ENCODE measurements at places on chromosomes 16 and 17.

DNA sequence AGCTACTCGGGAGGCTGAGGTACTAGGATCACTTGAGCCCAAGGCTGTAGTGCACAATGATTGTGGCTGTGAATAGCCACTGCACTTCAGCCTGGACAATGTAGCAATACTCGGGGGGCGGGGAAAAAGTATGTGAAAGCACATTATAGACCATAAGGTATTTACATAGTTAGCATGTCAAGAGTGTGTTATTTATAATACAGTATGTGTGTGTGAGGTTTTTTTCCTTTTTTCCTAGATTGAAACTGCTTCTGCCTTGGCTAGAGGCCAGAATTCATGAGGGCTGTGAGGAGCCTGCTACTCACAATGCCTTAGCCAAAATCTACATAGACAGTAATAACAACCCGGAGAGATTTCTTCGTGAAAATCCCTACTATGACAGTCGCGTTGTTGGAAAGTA, 30.5 kb downstream of the PTRH2 start:
- DNase-seq, result peak; percentile 32

DNA sequence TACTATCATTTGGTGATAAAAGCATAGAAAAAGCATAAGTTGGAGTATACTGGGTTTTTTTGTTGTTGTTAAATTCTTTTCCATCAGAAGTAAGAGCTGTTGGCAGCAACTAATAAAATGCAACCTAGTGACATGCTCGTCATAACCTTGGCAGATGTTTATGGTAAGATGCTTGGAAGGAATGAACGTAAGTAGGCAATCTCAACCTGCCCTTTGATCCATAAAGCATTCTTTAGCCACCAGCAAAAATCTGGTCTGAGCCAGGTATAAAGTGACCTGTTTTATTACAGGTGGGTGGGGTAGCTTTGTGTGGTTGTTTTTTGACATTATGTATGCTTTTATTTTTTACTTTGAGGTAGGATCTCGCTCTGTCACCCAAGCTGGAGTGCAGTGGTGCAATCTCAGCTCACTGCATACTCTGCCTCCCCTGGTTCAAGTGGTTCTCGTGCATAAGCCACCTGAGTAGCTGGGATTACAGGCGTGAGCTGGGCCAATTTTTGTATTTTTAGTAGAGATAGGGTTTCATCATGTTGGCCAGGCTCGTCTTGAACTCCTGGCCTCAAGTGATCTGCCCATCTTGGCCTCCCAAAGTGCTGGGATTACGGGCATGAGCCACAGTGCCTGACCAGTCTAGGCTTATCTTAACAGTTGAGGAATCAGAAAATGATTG, 22.0 kb downstream of the WSB1 start:
- no peak for DNase-seq

- no peak for DNase-seq
Observed at GRCh38 chr17:81391293-81391935, 3.8 kb upstream of the BAHCC1 start.

DNA sequence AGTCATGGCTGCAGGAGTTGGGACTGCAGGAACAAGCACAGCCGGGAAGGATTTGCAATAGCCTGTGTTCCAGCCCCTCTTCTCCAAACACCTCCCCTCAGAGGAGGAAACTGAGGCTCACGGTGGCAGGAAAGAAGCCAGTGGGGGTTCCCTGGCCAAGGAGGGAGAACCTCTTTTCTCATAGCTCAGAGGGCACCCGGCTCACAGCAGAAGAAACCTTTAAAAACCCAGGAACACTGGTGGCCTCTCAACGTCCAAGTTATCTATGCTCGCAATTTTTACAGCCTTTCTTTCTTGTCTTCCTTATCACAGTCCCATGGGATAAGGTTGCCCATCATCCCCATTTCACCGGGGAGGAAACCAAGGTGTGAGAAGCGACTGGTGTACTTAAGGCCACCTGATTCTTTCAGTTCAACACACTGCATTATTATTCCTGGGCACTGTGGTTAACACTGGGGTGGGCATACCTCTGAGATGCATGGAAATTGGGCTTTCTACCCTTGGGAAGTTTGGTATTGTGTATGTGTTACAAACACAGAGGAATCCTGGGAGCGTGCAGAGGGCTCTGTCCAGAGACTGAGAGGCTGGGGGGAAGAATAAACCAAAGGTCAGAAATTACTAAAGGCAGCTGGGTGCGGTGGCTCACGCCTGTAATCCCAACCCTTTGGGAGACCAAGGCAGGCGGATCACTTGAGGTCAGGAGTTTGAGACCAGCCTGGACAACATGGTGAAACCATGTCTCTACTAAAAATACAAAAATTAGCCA, 791 bp upstream of the ZNF629 start:
- DNase-seq, result no peak

DNA sequence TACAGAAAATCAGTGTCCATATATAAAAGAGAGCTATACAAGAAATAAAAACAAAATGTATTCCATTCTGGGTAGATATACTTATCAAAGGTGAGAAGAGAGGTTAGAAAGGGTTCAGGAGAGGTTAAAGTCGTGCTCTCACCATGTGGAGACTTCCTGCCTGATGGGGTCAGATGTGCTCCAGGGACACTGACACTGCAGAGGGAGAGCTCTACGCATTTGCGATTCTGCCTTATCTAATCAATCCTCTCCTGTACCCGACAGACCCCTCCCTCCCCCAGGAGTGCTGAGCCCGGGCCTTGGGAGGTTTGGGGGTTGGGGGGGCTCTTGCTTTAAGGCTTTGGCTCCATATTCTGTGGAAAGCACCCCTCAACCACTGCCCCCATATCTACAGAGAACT, 16.6 kb upstream of the SLC5A11 start:
- DNase-seq, result no peak

DNA sequence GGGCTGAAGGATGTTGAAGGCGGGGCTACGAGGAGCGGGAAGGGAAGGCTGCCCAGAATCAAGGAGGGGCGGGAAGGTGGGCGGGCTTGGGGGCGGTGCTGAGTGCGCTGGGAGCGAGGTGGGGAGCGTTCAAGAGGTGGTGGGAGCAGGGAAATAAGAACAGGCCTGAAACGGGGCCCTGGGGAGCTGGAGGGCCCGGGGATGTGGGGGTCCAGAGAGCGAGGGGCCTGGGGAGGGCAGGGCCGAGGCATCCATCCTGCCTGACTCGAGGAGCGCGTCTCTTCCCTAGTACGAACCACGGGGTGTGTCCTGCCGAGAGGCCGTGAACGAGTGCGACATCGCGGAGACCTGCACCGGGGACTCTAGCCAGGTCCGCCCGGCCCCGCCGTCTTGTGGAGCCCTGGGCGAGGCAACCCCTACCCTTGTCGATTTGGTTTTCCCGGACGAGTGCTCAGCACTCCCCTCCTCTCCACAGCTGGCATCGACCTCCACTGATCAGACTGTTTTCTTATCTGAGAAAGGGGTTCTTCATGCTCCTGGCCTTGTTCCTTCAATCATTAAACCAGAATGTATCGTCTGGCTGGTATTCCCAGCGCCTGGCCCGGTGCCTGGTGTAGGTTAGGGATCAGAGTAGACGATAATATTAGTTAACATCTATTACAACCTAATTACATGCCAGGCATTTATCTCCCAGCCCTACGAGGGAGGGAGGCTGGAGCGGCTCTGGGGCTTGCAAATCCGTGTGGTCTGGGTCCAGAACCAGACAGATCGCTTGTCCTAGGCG, 17.2 kb downstream of the ADAM11 start:
- peak; percentile 78 for DNase-seq

DNA sequence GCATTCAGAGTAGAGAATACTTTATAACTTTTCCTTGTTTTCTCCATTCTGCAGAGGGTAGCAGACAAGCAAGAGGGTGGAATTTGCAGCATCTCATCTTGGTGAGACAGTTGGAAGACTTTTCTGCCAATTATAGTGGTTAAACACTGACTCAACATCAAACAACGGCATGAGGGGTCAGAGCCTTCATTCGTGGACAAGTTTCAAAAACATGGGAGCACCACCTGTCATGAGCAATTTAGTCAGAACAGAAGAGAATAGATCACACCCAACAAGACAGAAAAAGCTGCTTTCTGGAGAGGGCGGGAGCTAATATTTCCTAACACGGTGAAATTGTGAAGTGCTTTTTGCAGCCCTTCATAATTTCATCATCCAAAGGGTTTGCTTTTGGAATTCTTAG, 17.9 kb upstream of the ZNF652 start:
- DNase-seq, result no peak

DNA sequence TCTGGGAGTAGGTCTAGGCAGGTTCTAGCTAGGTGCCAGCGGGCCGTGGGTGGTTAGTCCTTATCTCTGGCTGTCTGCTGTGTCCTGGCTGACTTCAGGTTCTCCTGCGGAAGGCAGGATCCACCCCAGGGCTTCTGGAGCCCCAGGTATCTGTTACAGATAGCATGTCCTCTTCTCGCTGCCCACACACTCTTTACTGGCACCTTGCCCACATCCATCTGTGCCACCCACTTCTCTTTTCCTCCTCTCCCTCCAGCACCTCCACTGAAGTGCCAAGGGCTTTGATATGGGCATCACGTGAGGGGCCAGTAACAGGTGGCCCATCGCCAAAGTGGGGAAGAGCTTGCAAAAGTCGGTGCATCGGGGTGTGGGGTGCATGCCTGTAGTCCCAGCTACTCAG, 4.6 kb upstream of the MPP2 start:
- peak; percentile 9 for DNase-seq

DNA sequence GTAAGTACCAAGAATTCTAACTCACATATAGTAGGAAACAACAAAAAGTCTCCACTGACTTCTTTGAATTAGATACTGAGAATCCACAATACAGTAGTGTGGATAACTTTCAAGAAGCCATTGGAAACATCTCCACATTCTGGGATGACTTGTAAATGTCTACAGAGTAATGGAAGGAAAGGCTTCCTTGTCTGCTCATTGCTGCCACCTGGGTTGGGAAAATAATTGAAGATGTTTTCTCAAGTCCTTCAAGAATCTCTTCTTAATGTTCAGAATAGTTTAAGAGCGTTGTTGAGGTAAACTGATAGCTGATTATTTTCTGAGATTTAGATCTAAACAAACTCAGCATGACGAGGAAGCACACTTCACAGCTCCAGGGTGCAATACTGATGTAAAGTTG, 14.0 kb downstream of the CPSF4L start:
- DNase-seq, result no peak

- no peak for DNase-seq
Observed at GRCh38 chr17:81891303-81891552, 158 bp downstream of the ALYREF start.

DNA sequence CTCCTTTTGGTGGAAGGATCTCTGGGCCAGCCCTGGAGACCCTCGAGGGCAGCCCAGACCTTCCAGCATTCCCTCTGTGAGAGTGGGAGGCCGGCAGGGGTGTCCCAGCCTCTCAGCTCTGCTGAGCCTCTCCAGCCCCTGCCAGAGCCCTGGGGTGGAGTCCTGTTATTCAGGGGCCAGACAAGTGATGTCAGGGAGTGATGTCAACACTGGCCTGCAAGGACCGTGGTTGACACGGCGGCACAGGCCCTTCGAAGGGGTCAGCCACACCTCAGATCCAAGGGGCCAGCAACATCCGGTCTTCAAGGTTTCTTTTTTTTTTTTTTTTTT, 231.2 kb downstream of the KATNIP start:
- no peak for DNase-seq

- DNase-seq, result no peak
Observed at GRCh38 chr17:2709183-2709661, 2.3 kb downstream of the CLUH start.

DNA sequence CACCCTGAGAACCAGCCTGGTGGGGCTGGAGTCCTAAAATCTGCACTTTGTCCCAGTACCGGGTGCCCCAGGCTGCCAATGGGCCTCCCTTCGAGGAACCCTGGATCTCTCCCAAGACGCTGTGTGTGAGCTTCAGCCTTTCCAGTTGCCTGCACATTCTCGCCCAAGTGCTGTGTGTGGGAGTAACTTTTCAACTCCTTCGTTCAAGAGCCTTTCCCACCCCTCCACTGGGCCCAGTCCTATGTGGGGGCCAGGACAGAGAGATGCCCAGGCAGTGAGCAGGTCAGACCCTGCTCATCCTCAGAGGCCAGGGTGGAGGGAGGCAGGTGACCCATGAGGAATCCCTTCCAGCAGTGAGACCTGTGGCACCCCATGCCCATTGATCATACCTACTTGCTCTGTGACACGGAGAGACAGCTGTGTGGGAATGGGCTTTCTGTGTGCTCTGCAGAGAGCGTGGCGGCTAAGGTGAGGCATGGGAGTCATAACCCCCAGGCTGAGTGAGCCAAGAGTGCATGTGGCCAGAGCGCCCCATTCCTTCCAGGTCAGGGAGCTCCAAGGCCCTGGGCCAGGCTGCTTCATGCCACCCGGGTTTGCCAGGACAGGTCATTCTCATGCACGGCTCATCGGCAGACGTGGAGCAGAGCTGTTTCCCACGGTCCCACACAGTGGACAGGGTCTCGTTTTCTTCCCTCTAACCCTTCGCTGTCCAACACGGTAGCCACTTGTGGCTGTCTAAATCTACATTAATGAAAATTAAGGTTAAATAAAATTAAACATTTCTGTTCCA, 154.4 kb downstream of the CLEC16A start:
- no peak for DNase-seq

DNA sequence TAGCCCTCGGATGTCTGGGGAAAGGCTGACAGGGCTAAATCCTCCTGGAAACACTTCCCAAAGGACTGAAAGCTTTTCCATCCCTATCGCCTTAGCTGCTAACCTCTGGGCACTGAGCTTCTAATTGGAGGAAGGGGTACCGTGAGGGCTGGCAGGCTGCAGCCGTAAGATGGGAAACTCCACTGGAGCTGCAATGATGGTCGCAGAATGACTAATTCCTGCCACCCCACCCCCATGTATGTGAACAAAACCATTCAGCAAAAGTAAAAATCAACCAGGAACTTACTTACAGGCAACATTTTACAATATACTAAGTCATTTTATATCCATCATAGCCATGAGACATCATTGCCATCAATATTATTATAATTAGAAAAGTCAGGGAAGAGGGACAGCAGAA, 133.3 kb downstream of the ABCC12 start:
- no peak for DNase-seq

GRCh38 chr16:83098536-83098935, 471.8 kb downstream of the CDH13 start:
- no peak for DNase-seq

DNA sequence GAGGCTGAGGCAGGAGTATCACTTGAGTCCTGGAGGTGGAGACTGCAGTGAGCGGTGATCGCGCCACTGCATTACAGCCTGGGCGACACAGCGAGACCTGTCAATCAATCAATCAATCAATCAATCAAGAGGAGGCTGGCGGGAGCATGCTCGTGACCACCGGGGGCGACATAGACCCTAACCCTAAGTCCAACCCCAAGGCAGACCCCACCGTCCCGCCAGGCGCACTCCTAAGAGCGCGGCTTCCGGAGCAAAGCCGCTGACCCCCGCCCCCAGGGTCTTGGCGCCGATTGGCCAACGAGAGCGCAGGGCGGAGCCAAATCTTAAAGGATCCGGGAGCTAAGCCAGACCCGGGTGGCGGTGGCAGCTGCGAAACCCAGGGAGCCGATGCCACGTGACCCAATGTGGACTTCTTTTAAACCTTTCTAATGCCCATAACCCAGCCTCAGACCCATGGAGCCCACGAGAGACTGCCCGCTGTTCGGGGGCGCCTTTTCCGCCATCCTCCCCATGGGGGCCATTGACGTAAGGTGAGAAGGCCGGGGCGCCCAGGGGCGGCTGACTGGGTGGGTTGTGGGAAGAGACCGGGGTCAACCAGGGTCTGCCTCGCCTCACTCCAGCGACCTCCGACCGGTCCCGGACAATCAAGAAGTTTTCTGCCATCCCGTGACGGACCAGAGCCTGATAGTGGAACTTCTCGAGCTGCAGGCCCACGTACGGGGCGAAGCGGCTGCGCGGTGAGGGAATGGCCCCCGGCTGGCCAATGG, at the start of gene RANGRF:
RANGRF (plus strand) TSS at position 335 of the 767 bp plus-strand sequence; CDS start at position 454, 119 bp downstream.
- peak; percentile 94 for DNase-seq

GRCh38 chr17:57424777-57425188, 168.5 kb downstream of the MSI2 start:
- DNase-seq, result no peak

GRCh38 chr17:46794318-46794717, 24.2 kb downstream of the WNT3 start:
- DNase-seq, result no peak
